ENCODE measurements at places on chromosomes 11 and 22. TPM values are rescaled to one million over a fixed set of nuclear protein-coding genes. Genes with fewer than 3 reads are reported as not detected.

The RAB3IL1 gene
- total RNA-seq: 3.6 TPM

The DCDC1 gene
- total RNA-seq: not detected

The TBX1 gene
- total RNA-seq: 30.2 TPM

The GLYAT gene
- total RNA-seq: not detected

All from endothelial cell of umbilical vein (primary cell).